ENCODE measurements at places on chromosomes 2 and 18. TPM values are rescaled to one million over a fixed set of nuclear protein-coding genes. Genes with fewer than 3 reads are reported as not detected.

GRCh38 chr18:9020221-9020620, 82.3 kb upstream of the NDUFV2 start:
- no peak for DNase-seq
- no peaks in the 10 kb centered on the region for H3K36me3 ChIP-seq
- no peak overlapping the region for H3K4me3 ChIP-seq
- H3K27me3 ChIP-seq, result no peaks in the 10 kb centered on the region
- H3K27ac ChIP-seq, result no peak overlapping the region

DNA sequence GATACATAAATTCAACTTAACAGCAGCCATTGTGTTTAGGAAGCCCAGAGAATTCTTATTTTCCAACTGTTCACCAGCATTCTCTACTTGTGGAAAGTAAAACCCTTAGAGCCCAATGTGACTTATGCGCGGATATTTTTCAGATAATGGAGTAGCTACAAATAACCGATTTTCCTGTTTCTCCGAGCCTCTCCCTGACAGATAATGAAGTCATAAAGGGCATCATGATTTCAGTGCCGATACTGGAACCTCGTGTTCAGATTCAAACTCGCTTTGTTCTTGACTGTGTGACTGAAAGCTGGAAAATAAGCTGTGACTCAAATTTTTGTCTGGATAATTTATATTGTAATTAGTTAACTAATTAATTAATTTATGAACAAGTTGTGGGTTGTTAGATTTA, 228.2 kb downstream of the VAPA start:
- no peaks in the 10 kb centered on the region for H3K36me3 ChIP-seq
- peaks cover 6% of the 10 kb centered on the region for H3K4me1 ChIP-seq
- no peaks in the 10 kb centered on the region for H3K27me3 ChIP-seq
- H3K4me3 ChIP-seq, result no peak overlapping the region
- peak overlapping the region; percentile 12 for H3K27ac ChIP-seq

GRCh38 chr2:71938659-71939587, 208.7 kb downstream of the CYP26B1 start:
- H3K4me3 ChIP-seq, result no peak overlapping the region
- H3K27me3 ChIP-seq, result no peaks in the 10 kb centered on the region
- DNase-seq, result no peak
- H3K4me1 ChIP-seq, result peaks cover 14% of the 10 kb centered on the region
- peak overlapping the region; percentile 67 for H3K27ac ChIP-seq

Gene ACTG2
- 134 TPM for total RNA-seq

- H3K4me3 ChIP-seq, result no peak overlapping the region
- peaks cover 51% of the 10 kb centered on the region for H3K4me1 ChIP-seq
- H3K27me3 ChIP-seq, result no peaks in the 10 kb centered on the region
- DNase-seq, result no peak
- peak overlapping the region; percentile 66 for H3K27ac ChIP-seq
These were observed 44.4 kb downstream of the MAP4K4 start for GRCh38 chr2:101741775-101742520.

- no peaks in the 10 kb centered on the region for H3K4me1 ChIP-seq
- H3K27ac ChIP-seq, result no peak overlapping the region
- DNase-seq, result peak; percentile 19
- H3K4me3 ChIP-seq, result no peak overlapping the region
These were observed 22.4 kb downstream of the TET3 start for GRCh38 chr2:74007121-74007520.

Gene IL36RN
- total RNA-seq, result not detected

GRCh38 chr2:143629340-143629739, 500.1 kb downstream of the ARHGAP15 start:
- no peaks in the 10 kb centered on the region for H3K27me3 ChIP-seq
- no peaks in the 10 kb centered on the region for H3K36me3 ChIP-seq
- no peak overlapping the region for H3K4me3 ChIP-seq
- no peak for DNase-seq
- H3K27ac ChIP-seq, result no peak overlapping the region

Gene SELENOI
- total RNA-seq, result 2.2 TPM
